ENCODE measurements at places on chromosomes 16 and 17.

DNA sequence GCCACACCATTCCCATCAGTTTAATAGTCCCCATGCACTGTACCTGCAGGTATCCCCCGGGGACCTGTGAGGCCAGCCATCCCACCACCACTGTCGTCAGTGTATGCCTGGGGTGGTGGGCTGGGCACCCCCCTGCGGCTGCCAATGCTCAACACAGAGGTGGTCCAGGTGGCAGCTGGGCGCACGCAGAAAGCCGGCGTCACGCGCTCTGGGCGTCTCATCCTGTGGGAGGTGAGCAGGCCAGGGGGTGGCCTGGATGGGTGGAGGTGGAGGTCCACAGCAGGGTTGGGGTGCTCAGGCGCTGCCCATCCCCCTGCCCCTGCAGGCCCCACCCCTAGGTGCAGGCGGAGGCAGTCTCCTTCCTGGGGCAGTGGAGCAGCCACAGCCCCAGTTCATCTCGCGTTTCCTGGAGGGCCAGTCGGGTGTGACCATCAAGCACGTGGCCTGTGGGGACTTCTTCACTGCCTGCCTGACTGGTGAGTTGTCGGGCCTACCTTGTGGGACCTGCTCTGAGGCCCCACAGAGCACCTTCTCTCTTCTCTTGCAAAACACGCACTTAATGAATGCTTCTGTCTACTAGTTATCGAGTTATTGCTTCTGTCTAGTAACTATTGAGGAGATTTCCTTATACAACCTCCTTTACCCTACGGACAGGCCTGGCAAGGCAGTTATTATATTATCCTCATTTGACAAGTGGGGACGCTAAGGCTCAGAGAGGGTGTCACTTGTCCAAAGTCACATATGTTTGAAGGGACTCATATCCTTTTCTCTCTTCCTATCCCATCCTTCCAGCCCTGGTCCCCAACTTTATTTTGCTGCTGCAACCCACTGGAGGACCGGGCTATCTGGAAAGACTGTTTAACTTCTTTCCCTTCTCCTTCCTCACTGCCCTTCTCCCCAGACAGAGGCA, 5.8 kb upstream of the TRAF4 start:
- no peaks in the 10 kb centered on the region for H3K27me3 ChIP-seq
- H3K4me1 ChIP-seq = peaks cover 9% of the 10 kb centered on the region
- H3K27ac ChIP-seq = no peak overlapping the region
- H3K4me3 ChIP-seq = no peak overlapping the region
- H3K36me3 ChIP-seq = no peaks in the 10 kb centered on the region

DNA sequence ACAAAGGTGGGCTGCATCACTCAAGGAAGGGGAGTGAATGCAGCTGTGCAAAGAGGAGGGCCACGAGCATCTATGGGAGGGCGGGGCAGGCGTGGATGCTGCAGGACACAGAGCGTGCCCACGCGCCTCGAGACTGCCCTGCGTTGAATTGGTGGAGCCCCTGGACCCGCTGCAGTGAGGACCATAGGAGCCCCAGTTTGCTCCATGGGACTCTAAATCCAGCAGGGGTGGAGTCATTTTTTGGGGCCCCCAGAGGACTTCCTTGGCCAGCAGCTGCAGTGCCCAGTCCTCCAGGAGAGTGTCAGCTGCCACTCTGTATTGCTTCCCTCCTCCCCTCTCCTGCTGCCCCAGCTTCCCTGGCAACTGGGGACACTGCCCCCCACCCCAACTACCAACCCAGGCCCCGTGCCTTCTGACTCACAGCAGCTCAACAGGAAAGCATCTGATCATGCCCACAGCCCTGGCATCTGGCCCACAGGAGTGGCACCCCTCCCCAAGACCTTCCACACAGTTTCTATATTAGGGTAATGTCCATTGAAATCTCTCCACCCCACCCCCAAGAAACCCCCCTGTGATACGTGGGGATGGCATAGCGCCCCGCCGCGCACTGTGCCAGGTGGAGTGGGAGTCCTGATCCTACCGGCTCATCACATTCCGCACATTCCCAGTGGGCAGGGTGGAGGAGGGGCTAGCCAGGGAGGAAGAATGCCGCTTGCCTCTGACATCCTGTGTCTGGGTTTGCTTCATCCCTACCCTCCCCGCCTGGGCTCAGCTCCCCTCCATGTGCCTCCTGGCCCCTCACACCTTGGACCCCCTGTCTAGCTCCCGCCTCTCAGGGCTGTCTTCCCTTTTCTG, 27.8 kb upstream of the ITGA3 start:
- no peak overlapping the region for H3K27ac ChIP-seq
- no peak overlapping the region for H3K4me3 ChIP-seq
- H3K27me3 ChIP-seq = no peaks in the 10 kb centered on the region
- H3K36me3 ChIP-seq = no peaks in the 10 kb centered on the region
- DNase-seq = peak; percentile 45
- peaks cover 12% of the 10 kb centered on the region for H3K4me1 ChIP-seq

- no peaks in the 10 kb centered on the region for H3K36me3 ChIP-seq
- no peak overlapping the region for H3K27ac ChIP-seq
- H3K4me3 ChIP-seq = no peak overlapping the region
- H3K27me3 ChIP-seq = no peaks in the 10 kb centered on the region
- no peaks in the 10 kb centered on the region for H3K4me1 ChIP-seq
- DNase-seq = no peak
Observed at GRCh38 chr17:7803981-7804380, 30.0 kb upstream of the KDM6B start.

DNA sequence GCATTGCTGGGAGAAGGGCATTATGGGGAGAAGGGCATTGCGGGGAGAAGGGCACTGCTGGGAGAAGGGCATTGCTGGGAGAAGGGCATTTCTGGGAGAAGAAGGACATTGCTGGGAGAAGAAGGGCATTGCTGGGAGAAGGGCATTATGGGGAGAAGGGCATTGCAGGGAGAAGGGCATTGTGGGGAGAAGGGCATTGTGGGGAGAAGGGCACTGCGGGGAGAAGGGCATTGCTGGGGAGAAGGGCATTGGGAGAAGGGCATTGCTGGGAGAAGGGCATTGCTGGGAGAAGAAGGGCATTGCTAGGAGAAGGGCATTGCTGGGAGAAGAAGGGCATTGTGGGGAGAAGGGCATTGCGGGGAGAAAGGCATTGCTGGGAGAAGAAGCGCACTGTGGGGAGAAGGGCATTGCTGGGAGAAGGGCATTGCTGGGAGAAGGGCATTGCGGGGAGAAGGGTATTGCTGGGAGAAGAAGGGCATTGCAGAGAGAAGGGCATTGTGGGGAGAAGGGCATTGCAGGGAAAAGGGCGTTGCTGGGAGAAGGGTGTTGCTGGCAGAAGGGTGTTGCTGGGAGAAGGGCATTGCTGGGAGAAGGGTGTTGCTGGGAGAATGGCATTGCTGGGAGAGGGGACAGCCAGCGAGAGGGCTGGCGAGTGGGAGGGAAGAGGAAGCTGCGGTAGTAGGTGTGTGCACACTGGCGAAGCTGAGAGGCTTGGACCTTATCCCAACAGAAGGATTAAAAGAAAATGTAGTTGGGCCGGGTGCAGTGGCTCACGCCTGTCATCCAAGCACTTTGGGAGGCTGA, 4.6 kb upstream of the PYDC1 start:
- no peak for DNase-seq
- peaks cover 30% of the 10 kb centered on the region for H3K27me3 ChIP-seq
- H3K36me3 ChIP-seq = no peaks in the 10 kb centered on the region
- no peak overlapping the region for H3K4me3 ChIP-seq
- no peak overlapping the region for H3K27ac ChIP-seq
- H3K4me1 ChIP-seq = peaks cover 5% of the 10 kb centered on the region

DNA sequence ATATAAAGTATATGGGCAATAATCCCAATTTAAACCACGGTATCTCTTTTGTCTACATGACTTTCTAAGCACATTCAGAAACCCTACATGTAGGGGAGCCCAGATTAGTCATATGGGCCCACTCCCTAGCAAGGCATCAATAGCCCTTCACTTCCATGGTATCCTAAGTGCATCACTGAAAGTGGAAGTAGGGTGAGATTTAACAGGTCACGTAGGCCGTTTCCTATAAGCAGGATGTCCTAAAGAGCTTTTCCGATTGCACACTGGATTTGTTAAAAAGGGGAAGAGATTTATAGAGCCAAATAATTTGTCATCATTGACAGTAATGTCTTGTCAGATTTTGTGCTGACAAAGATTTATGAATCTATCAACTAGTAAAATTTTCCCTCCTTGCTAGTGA, 39.0 kb downstream of the CA4 start:
- H3K4me1 ChIP-seq = peaks cover 6% of the 10 kb centered on the region
- no peak for DNase-seq
- H3K27me3 ChIP-seq = no peaks in the 10 kb centered on the region
- no peaks in the 10 kb centered on the region for H3K36me3 ChIP-seq
- no peak overlapping the region for H3K27ac ChIP-seq
- no peak overlapping the region for H3K4me3 ChIP-seq

GRCh38 chr17:82152114-82152513, 54.1 kb upstream of the FASN start:
- no peaks in the 10 kb centered on the region for H3K4me1 ChIP-seq
- no peak for DNase-seq
- H3K27me3 ChIP-seq = no peaks in the 10 kb centered on the region
- H3K27ac ChIP-seq = no peak overlapping the region
- H3K4me3 ChIP-seq = no peak overlapping the region

- no peaks in the 10 kb centered on the region for H3K36me3 ChIP-seq
- H3K4me3 ChIP-seq = no peak overlapping the region
- H3K27me3 ChIP-seq = no peaks in the 10 kb centered on the region
- peaks cover 15% of the 10 kb centered on the region for H3K4me1 ChIP-seq
- peak overlapping the region; percentile 71 for H3K27ac ChIP-seq
Observed at GRCh38 chr17:75679706-75680211, 12.6 kb downstream of the SAP30BP start.
